ENCODE measurements at places on chromosomes 4 and X.

- DNase-seq, result no peak
Measured at GRCh38 chr4:78409612-78410202, 141.9 kb upstream of the ANXA3 start.

- peak; percentile 29 for DNase-seq
Measured at GRCh38 chr4:77177199-77177598, 20.2 kb downstream of the CCNG2 start.

GRCh38 chrX:6782831-6783230 lies 247.9 kb upstream of the VCX3A start:
- DNase-seq, result no peak

GRCh38 chr4:34973650-34974312 lies 1270.5 kb downstream of the ARAP2 start:
- DNase-seq, result no peak

DNA sequence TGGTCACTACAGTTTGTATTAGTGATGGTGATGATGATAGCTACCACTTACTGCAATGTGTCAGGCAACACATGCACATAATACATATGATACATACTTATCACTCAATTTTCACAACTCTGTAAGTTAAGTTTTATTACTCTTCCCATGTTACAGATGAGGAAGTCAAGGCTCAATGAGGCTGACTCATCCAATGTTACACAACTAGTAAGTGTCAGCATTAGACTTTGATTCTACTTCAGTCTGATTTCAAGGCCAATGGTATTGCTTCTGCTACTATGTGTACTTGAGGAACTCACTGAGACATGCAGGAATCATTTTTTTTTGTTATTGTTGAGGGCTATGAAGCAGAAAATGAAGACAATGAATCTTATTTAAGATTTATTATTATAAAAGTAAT lies 96.4 kb upstream of the TRPC5OS start:
- DNase-seq, result no peak

GRCh38 chr4:2354118-2354517 lies 64.3 kb downstream of the ZFYVE28 start:
- no peak for DNase-seq

DNA sequence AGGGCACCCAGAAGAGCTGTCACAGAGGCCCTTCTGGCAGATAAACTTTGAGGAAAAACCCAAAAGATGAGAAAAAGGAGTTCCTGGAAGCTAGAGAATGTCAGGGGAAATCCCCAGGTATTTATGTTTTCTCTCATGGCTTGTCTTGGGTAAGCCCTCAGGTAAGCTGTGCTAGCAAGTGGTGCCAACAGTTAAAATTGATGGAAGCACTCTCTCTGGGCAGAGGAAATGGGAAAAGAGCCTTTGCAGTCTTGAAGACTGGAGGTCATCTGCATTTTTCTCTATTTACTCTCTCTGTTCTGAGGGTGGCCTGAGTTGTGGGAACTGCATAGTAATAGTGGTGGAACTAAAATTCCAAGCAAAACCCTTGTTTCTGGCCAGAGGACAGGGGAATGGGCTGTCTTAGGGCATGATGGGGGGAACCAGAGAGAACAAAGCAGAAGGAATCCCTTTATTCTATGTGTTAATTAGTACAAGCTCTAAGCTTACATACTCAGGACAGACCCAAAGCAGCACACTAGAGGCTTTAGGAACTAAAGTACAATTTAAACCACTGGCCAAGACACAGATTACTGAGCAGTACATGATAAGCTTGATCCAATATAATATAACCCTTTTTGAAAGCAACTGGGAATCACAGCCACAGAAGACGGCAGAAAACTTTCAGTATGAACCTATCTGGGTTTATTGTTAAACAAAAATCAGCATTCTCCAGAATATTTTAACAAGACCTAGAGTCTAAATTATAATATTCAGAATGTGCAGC lies 53.3 kb upstream of the SLC10A4 start:
- no peak for DNase-seq

- DNase-seq, result no peak
Measured at GRCh38 chr4:4541040-4541631, 712 bp downstream of the STX18 start.

DNA sequence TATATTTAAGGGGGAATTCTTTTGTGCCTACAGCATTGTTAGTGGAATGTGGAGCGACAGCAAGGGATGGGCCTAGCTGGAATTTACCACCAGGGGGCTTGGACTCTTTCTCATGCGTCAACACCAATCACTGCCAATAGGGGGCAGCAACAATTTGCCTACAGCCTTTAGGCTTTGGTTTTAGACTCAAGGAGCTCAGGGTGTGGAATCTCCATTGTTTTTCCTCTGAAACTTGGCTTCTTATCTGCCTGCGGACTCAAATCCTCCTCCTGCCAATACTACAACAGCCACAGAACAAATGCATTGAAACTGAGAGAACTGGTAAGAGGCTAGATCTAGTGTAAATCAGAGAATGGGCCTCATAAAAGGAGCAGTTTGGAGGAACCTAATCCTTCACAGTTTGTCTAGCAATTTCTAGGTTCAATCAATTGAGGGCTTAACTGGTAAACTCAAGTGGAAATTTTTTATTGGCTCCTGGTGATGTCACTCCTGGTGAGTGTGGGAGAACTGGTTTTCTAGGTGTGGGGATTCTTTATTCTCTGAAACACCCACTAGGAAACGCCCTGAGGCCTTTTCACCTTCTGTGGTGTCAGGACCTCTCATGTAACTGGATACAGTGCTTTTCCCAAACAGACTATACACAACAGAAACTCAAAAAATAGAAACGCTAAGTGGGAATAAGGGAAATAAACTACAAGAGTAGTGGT lies 27.9 kb upstream of the TMSB4X start:
- peak; percentile 58 for DNase-seq

- no peak for DNase-seq
Measured at GRCh38 chr4:103497692-103498091, 222.1 kb downstream of the TACR3 start.

DNA sequence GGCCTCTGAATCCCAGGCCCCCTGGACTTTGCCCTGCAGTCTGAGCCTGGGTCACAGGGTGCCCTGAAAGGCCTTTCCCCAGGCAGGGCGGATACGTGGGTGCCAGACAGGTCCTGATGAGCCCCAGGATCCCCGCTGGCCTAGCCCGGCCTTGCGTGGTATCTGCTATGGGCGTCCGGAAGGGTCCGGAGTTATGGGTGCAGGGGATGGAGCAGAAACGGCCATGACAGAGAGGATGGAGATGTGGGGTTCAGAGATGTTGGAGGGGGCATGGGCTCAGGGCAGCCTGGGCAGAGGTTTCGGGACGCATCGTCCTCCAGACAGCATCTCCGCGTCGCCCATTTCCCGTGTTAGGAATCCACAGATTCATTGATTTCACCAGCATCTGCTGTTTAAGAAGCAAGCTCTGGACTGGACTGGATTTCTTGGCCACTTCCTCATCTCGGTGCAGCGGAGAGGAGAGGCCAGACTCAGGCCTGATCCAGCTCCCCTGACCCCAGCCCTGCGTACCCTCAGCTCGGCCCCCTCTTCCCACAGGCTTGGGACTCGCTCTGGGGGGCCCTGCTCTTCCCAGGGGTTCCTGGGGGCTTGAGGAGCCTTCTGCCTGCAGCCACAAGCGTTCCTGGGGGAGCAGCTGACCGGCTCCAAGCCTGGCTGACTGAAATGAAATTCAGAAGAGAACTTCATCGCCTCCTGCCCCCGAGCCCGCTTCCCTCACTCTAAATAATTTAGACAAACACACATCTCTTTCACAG lies 86.9 kb upstream of the ADRA2C start:
- DNase-seq, result no peak

DNA sequence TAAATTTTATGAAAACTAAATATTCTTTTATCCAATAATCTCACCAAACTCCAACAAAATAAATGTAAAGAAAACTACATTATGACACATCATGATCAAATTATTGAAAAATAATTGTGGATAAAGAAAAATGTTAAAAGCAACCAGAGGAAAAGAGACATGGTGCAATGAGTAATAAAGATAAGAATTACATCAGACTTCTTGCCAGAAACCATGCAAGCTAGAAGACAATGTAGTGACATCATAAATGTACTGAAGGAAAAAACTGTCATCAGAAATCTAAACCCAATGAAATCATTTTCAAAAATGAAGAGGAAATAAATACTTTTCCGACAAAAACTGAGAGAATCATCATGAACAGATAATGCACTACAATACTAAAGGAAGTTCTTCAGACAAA lies 135.9 kb upstream of the EOLA2 start:
- DNase-seq, result no peak

DNA sequence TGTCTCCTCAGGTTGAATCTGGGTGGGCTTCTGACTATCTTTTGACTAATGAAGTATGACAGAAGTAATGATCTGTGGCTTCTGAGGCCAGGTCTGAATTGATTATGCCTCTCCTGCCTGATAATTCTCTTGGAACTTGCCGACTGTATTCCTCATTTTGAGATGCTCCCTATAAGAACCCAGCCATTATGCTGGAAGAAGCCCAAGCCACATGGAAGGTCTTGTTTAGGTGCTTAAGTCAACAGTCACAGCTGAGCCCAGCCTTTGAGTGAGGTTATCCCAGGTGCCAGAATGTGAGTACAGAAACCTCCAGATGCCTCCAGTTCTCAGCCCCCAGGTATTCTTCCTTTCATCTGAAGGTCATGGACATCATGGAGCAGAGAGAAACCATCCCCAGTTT lies 456.6 kb downstream of the IL15 start:
- DNase-seq, result no peak

- DNase-seq, result no peak
Measured at GRCh38 chr4:10343656-10344055, 113.6 kb downstream of the ZNF518B start.

Measured in AG04450 (cell line).